ENCODE measurements at places on chromosomes 12 and 14.

DNA sequence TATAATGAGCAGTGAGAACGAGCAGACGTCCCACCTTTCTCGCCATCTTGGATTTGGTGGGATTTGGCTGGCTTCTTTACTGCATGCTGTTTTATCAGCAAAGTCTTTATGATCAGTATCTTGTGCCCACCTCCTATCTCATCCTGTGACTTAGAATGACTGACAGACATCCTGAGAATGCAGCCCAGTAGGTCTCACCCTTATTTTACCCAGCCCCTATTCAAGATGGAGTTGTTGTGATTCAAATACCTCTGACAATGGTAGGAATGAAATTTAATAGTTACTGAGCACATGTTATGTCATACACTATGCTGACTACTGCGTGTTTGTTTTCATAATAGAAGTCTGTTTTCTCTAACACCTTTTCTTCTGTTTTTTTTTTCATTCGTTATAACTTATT lies 1.9 kb downstream of the TMTC3 start:
- DNase-seq: no peak

- no peak for DNase-seq
These were observed 11.9 kb downstream of the KLRG1 start for GRCh38 chr12:9001233-9001632.

GRCh38 chr12:7961395-7962178 lies 25.6 kb upstream of the SLC2A3 start:
- no peak for DNase-seq

GRCh38 chr12:40325349-40325960 lies 100.7 kb downstream of the LRRK2 start:
- no peak for DNase-seq

- no peak for DNase-seq
These were observed 7.7 kb downstream of the SETD3 start for GRCh38 chr14:99472937-99473336.

DNA sequence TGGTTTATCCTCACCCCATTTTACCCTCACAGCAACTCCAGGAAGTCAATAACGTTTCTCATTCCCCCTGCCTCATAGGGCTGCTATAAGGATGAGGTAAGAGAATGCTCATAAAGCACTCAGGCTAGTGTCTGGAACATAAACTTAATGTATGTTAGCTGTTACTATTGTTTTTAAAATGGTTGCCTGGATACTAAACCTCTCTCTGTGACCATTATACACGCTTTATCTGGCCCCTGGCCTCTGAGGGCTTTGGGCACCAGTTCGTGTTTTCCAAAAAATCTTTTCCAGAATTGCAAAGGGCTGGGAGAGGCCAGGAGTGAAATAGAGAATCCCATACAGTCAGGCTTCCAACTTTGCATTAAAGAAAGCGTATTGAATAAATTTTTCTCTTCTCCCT lies 113.9 kb downstream of the KTN1 start:
- DNase-seq: no peak

DNA sequence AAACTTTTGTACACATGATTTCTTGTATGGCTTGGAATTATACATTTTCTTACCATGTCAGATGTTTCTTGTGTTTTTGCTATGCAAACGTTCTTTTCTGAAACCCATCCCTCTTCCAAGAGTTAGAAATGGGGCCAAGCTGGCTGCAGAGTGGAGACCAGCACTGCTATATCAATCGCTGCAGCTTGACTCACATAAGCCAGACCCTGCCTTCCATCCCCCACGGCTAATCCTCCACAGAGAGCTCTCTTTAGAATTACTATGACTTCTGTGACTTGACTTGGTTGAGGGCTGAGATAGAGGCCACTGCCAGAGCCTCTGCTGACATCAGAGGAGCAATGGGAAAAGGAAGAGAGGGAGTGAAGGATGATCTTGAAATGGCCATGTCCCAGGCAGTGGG lies 147.9 kb downstream of the DACT1 start:
- DNase-seq: no peak

DNA sequence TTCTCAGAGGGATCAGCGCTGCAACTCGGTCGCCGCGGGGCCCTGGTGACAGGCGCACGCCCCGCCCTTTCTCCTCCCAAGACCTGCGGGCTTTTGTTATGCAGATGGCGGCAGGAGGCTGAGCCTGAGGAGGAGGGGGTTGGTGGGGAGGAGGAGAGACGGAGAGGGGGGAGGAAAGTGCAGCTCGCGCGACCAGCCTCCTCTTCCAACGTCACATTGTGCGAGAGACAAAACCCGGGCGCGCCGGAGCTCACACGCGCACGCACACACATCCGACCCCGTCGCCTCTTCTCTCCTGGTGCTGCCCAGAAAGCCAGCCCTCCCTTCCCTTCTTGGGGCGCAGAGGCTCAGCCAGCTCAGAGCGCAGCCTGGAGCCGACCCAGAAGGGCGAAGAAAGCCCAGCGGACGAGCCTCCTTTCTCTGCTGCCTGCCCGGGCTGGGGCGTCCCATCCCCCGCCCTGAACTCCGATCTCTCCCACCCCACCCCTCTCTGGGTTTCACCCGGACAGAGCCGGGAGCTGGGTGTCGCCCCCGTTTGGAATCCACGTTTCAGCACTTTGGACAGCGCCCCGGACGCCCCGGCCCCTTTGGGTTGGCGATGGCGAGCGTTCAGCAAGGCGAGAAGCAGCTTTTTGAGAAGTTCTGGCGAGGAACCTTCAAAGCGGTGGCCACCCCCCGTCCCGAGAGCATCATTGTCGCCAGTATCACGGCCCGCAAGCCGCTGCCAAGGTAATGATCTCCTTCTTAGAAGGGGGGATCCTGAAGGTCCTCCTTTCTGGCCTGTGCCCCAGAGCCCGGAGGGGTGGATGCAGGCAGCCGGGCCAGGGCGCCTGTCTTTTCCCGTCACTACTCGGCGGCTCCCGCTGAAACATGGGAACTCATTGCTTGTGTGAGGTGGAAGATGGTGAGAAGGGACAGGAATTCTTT lies at the start of gene SRRM4:
SRRM4 (plus strand) TSS at position 257 of the 927 bp plus-strand sequence; CDS start at position 599, 342 bp downstream.
- peak; percentile 45 for DNase-seq

DNA sequence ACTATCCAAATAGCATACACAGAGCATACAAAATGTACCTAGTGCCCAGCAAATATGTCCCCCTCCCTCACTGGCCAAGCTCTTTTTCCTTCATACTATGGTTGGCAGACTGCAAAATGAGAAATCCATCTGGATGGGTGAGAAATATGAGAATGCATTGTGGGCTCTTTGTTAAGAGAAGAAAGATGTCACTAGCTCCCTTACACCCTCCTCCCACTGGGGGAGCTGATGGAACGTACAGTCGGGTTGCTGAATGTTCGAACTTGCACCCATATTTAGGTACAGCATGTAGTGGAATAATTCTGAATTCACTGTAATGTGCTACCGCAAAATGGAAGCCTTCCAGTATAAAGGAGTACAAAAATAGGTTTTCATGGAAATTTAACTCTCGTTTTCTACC lies 377.4 kb downstream of the GRIN2B start:
- no peak for DNase-seq

DNA sequence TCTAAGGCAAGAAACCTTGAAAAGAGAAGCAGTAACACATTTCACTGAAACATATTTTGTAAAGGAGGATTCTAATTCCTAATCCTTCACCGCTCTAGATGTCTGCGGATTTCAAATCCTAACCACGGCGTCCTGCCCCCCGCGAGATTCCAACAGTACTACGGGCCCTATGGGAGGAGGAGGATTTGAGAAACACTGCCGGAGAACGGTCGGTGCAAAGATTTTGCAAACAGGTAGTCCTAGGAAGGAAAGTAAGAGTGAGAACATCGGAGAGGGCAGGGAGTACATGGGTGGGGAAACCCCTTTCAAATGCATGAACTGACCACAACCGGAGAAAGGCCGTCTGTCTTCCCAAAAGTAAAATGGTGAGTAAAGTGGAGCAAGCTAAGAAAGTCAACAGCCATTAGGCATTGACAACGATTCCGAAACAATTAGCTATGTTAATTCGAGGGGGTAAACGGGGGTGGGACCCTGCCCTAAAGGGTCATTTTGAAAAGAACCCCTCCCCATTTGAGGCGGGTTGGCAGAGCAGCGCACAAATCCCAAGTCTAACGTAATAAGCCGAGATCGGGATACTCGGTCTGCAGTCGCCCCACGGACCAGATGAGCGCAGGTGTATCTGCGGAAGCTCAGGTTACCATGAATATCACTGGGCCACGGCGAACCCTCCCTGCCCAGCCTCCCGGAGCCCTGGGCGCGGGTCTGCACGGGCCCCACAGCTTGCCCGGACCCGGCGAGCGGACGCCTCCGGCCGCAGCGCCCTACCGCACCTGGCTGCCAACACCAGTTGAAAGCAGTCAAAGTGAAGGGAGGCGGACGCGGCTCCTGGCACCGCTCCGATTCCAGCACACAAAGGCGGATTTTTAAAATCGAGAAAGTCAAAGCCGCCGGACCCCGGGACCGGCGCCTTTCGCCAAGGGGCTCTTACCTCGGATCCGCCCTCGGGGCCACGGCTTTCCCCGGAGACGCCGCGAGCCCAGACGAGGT lies 662 bp downstream of the EPS8 start:
- peak; percentile 40 for DNase-seq

DNA sequence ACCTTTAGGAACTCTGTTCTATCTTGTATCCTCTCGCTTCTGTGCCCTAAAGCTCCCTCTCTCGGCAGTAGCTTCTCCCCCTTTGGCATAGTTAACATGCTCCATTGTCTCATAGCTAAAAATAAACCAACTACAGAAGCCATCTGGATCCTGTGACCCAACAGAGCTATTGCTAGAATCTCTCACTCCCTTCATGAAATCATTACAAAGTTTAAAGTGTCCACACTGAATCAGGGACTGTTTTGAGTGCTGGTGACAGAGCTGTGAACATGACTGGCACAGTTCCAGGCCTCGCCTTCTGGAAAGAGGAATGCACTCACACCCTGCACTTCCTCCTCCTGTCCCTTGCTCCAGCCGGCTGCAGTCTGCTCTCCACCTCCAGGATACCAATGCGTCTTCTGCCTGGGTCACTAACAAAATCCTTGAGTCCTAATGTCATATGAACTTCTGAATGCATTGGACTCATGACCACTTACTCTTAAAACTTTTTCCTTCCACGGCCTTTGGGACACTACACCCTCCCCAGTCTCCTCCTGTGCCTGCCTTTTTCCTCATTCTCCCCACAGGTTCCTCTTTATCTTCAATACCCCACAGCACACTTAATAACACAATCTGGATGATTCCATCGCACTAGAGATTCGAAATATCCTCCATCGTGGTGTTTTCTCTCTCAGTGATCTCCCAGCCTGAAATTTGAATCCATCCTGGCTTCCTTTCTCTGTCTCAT lies 13.2 kb downstream of the PLBD1 start:
- peak; percentile 61 for DNase-seq

DNA sequence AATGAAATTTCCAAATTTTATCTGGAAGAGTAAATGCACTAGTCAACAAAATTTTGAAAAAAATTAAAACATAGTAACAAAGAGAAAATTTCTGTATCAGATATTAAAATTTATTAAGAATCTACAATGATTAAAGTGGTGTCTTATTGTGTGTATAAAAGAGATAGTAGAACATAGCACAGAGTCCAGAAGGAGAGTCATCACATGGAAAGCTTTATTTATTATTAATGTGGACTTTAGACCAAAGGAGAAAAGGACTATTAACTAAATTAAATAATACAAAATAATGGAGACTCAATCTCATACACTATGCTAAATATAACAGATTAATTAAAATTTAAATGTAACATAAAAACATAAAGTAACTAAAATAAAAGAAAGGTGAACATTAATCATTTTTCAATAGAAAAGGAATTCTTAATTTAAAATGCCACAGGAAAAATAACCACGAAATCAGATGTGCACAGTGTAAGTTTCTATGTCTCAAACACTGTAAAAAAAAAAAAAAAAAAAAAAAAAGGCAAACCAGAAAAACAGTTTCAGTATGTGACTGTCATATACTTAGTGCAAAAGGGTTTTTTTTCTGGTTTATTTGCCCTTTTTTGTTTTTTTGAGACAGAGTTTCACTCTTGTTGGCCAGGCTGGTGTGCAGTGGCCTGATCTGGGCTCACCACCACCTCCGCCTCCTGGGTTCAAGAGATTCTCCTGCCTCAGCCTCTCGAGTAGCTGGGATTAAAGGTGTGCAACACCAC lies 95.4 kb downstream of the MYF5 start:
- DNase-seq: no peak

- no peak for DNase-seq
These were observed 28.8 kb downstream of the CLSTN3 start for GRCh38 chr12:7158781-7159609.

DNA sequence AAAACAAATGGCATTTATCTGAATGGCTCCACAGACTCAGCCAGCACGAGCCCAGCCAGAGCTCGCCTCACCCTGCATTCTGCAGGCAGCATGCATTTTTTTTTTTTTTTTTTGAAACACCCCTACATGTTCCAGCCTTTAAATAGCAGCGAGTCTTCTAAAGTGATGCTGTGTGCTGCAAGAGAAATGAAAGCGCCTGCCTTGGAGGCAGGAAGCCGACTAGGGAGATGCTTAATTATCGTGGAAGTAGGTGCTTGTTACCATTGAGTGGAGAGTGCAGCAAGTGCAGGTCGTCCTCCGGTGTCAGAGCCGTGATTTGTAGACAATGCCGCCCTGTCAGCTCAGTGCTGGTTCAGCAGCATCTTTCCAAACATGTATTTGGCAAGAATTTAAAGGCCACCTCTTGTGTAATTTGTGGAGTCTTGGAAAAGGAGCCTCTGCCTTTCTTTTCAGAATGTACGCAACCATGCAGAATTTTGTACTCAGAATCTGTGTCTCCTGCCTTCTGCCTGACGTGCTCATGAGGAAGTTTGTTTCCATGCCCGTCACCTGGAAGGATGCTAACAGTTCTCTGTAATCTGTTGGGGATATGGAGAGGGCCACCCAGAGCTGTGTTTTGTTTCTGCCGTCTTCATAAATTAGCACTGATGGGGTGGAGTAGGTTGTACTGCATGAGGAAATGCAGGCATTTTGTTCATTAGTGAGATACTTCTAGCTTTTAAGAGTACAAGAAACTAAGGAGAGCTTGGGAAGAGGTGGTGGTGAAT lies 345.9 kb upstream of the RGS6 start:
- DNase-seq: no peak

- no peak for DNase-seq
These were observed 4.5 kb downstream of the GRIN2B start for GRCh38 chr12:13976880-13977279.

DNA sequence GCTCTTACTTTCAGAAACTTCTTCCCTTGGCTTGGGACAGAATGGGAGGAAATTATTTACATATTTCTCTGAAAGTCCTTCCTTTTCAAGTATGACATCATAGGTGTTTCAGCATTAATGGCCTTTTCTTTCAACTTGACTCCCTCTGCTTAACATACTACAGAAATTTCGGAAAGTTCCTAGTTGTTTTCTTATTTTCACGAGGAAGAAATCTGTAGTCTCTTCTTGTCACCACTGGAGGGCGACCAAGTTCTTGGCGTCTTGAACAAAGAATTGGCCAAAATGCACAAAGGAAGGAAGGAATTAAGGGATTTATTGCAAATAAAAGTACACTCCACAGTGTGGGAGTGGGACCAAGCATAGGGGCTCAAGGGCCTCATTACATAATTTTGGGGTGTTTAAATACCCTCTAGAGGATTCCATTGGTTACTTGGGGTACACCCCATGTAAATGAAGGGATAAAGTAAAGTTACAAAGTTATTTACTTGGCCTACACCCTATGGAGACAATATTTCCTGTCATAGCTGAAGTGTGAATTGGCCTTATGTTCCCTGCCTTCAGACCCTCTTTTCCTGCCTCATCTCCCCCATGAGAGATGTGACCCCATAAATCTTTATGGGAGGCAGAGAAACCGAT lies 70.4 kb downstream of the RPL10L start:
- no peak for DNase-seq
